ENCODE measurements at places on chromosomes 4 and X.

GRCh38 chrX:113804819-113805218, 779.1 kb upstream of the HTR2C start:
- no peak for DNase-seq
- H3K27me3 ChIP-seq = no peaks in the 10 kb centered on the region
- no peaks in the 10 kb centered on the region for H3K4me1 ChIP-seq
- H3K36me3 ChIP-seq = no peaks in the 10 kb centered on the region

DNA sequence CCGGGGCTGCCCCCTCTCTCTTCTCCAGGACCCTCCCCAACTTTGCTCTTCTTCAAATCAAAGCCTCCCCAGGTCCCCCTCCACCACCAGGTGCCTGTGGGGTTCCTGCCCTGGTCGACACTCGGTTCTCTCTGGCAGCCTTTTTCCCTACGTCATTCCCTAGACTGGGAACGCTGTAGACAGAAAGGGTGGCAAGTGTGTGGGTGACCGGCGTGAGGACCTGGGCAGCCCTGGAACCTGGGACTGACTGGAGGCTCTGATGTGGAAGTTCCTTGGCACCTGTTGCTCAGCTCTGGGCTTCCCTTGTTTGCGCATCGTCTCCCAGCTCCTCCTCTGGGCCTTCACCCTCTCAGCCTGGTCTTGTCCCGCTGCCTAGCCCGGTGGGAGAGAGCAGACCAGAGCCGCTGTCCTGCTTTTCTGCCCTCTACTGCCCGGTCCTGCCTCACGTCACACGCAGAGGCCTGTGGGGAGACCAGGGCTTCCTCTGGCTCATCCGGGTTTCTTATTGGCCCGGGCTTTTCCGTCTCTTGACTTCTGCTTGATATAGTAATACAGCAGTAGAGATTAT, 1.3 kb downstream of the TACC3 start:
- DNase-seq = no peak
- H3K27me3 ChIP-seq = no peaks in the 10 kb centered on the region
- no peaks in the 10 kb centered on the region for H3K36me3 ChIP-seq
- H3K4me1 ChIP-seq = peaks cover 31% of the 10 kb centered on the region
- no peak overlapping the region for H3K4me3 ChIP-seq
- H3K27ac ChIP-seq = no peak overlapping the region

DNA sequence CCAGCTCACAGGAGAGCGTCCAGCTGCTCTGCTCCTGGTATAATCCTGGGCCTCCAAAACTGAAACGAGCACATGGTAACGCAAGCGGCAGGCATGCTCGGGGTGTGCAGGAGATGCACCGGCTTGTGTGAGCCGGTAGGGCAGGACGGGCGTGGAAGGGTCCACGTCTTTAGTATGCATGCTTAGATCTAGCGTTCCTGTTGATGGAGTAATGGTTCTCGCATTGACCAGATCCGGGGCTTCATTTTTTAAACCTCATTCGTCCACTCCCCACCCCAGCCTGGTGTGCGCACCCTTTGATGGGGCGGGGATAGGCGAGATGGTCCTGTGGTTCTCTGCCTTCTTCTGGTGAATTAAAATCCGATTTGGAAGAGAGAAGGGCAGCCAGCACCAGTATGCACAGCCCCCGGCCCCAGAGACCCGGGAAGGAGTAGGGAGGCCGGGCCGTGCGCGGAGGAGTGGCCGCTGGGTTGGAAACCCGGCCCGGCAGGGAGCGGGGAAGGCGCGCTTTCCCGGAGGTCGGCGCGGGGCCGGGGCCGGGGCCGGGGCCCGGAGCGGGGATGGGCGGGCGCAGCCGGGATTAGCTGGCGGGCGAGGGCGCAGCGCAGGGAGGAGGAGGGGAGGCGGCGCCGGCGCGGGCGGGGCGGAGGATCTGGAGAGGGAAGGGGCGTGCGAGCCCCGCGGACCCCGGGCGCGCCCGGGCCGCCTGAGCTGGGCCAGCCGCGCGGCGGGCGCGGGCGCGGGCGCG, 39.9 kb downstream of the FAM149A start:
- peak overlapping the region; percentile 85 for H3K27ac ChIP-seq
- DNase-seq = peak; percentile 76

DNA sequence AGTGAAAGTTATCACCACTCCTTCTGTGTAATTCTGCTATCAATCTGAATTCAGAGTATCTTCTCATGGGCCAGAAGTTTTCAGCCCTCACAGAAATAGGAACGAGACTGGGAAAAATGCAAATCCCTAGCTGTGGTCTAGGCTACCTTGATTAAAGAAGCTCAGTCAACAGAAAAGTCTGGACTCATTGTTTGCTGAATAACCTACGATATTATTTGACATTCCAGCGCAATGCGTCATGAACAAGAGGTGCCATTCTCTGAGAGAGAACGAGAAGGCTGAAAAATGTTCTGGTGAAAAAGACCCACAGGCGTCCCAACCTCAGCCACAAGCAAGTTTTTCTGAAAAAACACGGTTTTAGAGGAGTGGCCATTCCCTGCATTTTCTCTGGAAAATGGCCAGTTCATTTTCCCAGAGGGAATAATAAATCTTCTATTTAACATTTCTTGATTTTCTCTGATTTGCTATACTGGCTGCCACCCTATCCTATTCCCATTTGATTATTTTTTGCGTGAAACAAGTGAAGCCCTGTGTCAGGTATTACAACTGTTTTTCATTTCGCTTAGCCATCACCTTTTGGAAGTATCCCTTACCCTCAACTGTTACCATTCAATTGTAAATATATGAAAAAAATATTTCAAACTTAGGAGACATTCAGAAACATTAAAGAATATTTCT, 1117.6 kb upstream of the PRKX start:
- no peak for DNase-seq
- no peak overlapping the region for H3K27ac ChIP-seq
- no peak overlapping the region for H3K4me3 ChIP-seq
- no peaks in the 10 kb centered on the region for H3K27me3 ChIP-seq

DNA sequence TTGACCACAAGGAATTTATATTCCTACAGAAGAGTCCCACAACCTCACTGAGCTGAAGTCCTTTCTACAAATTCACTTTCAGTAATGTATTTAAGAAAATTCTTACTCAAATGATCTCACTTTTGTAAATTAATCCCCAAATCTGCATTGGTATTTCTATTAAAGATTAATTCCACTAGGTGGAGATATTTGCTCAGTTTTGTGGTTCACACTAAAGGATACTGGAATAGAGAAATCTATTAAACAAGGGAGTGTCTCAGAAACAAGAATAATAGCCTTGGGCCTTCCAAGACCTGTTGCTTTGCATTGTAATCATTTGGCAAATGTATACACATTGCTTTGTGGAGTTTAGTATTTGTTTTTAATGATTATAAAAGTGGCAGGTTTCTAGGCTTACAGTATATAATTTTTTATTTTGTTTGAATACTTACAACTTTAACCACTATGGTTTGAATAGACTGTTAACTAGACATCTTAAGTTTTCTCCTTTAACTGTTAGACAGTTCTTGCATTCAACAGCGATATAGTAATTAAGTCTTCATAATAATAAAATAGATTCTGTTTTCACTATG, 25.9 kb downstream of the CFAP299 start:
- DNase-seq = no peak
- no peak overlapping the region for H3K27ac ChIP-seq
- H3K27me3 ChIP-seq = no peaks in the 10 kb centered on the region
- H3K4me3 ChIP-seq = no peak overlapping the region
- no peaks in the 10 kb centered on the region for H3K36me3 ChIP-seq

DNA sequence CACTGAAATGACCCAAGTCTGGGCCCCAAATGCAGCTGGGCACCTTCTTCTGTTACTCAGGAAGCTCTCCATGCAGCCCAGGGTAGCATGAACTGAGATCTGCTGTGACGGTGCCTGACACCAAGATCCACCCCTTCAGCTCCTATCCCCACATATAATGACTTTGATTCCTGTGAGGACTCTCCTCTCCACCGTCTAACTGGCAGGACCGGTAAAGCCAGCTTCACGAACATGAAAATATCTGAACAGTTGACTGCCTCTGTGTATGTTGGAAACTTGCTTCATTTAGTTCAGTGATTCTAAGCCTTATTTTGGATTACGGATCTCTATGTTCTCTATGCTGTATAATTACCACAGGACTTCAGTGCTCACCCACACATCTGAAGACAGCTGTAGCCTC, 115.5 kb upstream of the TMEM150C start:
- no peak for DNase-seq
- no peaks in the 10 kb centered on the region for H3K27me3 ChIP-seq

DNA sequence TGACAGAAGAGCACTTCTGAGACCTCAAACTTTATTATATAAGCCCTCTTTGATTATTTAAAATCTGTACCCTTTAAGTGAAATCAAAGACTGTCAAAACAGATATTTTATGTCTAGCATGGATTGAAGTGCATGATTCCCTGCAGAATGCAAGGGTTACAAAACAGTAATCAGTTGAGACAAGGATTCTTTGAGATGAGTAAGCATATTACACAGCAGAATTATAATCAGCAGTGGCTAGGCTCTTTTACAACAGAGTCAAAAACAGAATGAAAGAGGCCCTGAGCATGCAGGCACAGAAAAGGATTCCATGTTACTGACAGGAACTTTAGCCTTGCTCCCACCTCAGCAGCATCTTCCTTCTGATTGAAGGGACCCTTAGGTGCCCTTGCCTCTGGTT, 487.9 kb upstream of the GALNT7 start:
- H3K4me3 ChIP-seq = no peak overlapping the region
- H3K27me3 ChIP-seq = no peaks in the 10 kb centered on the region
- no peak overlapping the region for H3K27ac ChIP-seq
- H3K36me3 ChIP-seq = no peaks in the 10 kb centered on the region
- no peak for DNase-seq

DNA sequence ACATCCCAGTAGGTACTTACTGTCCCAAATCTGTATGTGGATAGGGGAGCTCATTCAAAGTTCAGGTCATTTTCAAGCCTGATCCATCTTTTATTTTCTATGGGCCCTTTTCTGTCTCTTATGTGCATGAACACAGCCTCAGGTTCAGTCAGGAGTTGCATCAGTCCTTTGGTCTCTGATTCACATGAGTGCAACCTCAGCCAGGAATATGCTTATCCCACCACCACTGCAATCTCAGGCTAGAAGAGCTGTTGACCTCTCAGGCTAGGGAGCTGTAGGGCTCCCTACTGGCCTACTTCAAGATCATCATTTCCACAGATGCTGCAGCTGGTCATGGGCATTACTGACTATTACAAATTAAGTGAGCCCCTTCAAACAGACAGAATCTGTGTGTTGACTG, 27.2 kb downstream of the AASDH start:
- H3K27ac ChIP-seq = no peak overlapping the region
- no peaks in the 10 kb centered on the region for H3K4me1 ChIP-seq
- H3K36me3 ChIP-seq = peaks cover 7% of the 10 kb centered on the region
- no peak overlapping the region for H3K4me3 ChIP-seq
- DNase-seq = no peak

- H3K36me3 ChIP-seq = no peaks in the 10 kb centered on the region
- H3K4me1 ChIP-seq = no peaks in the 10 kb centered on the region
- H3K4me3 ChIP-seq = no peak overlapping the region
- no peak for DNase-seq
- H3K27me3 ChIP-seq = no peaks in the 10 kb centered on the region
These were observed 112.1 kb upstream of the ARSJ start for GRCh38 chr4:114091546-114091945.

DNA sequence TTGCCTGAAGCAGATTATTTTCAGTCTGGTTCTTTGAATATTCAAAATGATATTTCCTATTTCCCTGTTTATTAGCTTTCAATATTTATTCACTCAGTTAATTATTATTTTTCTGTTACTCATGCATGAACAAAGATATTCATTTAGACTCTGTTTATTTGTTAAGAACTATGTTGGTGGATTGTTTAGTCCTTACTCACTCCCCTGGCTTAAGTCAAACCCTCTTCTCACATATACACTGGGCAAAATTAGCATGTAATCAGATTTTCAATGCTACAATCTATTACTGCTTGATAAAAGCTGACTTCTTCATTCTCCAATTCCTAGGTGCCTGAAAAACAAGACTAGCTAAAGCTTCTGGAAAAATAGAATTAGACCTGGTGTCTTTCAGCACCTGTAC, 335.8 kb downstream of the FAT4 start:
- no peak for DNase-seq
- no peaks in the 10 kb centered on the region for H3K4me1 ChIP-seq
- no peak overlapping the region for H3K27ac ChIP-seq
- no peak overlapping the region for H3K4me3 ChIP-seq

DNA sequence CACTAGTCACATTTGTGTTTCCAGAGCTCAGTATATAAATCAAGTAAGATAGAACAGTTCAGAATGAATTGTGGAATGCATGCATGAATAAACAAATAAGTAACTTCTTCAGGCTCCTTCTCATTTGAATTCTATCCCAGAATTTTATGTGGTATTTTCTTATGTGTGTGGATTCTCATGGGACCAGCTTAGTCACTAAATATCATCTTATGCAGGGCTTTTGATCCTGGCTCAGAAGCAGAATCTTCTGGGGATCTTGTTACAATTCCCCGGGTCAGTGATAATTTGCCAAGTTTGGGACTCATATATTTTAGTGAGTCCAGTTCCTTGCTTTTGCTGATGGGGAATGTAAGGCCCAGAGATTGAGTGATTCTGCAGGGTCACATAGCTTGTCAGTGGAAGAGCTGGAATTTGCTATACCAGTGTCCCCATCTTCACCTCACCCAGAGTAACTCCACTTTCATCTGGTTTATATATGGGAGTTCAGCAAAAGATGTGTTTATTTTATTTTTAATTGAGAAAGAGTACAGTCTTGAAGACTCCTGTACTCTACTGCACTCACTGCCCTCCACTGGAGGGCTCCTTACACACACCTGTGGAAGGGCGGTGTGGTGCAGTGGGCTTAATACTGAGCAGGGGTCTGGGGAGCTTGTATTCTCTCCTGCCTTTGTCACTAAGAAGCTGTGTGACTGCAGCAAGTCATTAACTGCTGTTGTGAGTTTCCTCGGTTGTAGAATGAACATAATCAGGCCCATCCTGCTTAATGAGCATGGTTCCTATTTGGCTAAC, 198.2 kb upstream of the CXorf66 start:
- H3K36me3 ChIP-seq = no peaks in the 10 kb centered on the region
- no peak for DNase-seq
- H3K27me3 ChIP-seq = no peaks in the 10 kb centered on the region
- no peaks in the 10 kb centered on the region for H3K4me1 ChIP-seq
- H3K4me3 ChIP-seq = no peak overlapping the region
